Muscle of arm (tissue), 14 donors: ENCODE measurements at places on chromosomes 2 and 18. TPM values are rescaled to one million over a fixed set of nuclear protein-coding genes. Genes with fewer than 3 reads are reported as not detected.

The MYOM1 gene
- 623 TPM for polyA plus RNA-seq

The ERICH2 gene
- 1.7 TPM for polyA plus RNA-seq

The CNGA3 gene
- 0.57 TPM for polyA plus RNA-seq

The CYP26B1 gene
- 19.3 TPM for polyA plus RNA-seq

The SRBD1 gene
- polyA plus RNA-seq = 12.3 TPM

The IL36B gene
- polyA plus RNA-seq = not detected

The SETBP1 gene
- polyA plus RNA-seq = 21.3 TPM

The TEX44 gene
- not detected for polyA plus RNA-seq

The SLC4A5 gene
- polyA plus RNA-seq = 1.7 TPM

The CEBPZOS gene
- 43.2 TPM for polyA plus RNA-seq

GRCh38 chr2:16559278-16560067 is 106.2 kb downstream of the CYRIA start:
- no peak for DNase-seq

DNA sequence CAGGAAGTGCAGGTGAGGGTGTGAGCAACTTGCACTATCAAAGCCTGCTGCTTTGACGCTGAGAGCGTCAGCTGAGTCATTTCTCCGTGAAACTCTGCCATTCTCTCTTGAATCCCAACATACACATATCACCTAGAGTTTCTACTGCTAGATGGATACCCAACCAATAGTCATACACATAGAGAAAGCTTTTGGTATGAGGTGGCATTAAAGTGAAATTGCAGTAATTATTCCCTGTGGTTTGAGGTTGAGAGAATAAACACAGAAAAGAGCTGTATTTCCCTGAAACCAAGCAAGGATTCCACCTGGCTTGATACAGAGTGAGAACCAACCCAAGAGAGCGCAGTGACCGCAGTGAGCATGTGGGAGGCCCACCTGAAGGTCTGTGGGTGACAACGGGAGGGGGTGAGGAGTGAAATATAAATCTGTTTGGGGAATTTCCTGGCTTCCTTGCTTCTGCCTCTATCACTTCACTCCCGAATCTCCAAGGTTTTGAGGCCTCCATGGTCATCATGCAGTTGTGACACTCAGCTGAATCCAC is 28.8 kb upstream of the TMEM18 start:
- no peak for DNase-seq

- DNase-seq = no peak
These were observed 27.1 kb upstream of the LBH start for GRCh38 chr2:30204281-30204680.

GRCh38 chr2:119068154-119068725 is 90.3 kb downstream of the C1QL2 start:
- DNase-seq = no peak

GRCh38 chr18:9708434-9709303 is 568 bp downstream of the RAB31 start:
- DNase-seq = no peak

GRCh38 chr2:46296840-46297545 is at the start of gene EPAS1:
TSS of gene EPAS1 (plus strand) at chr2:46297407. CDS start at chr2:46297912, 505 bp downstream.
- DNase-seq = peak; percentile 65

- no peak for DNase-seq
These were observed 42.3 kb upstream of the FAM136A start for GRCh38 chr2:70344195-70344594.

GRCh38 chr2:86562485-86562921 is 740 bp downstream of the CHMP3 start:
- DNase-seq = no peak

DNA sequence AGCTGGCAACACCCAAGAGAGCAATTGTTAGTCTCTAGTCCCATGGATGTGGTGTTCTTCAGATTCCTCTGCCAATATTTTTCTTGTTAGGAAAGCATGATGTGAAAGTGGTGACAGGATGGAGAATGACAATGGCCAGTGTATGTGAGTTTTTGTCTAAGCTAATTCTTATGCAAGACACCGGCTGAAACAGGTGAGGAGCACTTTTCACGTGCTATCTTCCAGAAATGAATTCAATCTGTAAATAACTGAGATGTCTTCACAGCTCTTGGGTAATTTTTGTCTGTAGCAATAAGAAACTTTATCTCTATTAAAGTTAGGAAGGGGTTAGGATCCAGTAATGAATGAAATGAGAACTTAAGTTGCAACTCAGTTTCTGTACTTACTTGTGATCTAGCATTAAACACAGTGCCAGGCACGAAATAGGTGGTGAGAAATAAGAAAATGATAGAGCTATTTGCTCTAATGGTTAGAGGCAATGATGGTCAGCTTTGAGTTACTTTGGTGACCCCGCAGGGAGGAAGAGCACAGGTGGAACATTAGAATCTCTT is 676 bp upstream of the AGPS start:
- no peak for DNase-seq

GRCh38 chr18:28153485-28154065 is 23.4 kb downstream of the CDH2 start:
- no peak for DNase-seq

DNA sequence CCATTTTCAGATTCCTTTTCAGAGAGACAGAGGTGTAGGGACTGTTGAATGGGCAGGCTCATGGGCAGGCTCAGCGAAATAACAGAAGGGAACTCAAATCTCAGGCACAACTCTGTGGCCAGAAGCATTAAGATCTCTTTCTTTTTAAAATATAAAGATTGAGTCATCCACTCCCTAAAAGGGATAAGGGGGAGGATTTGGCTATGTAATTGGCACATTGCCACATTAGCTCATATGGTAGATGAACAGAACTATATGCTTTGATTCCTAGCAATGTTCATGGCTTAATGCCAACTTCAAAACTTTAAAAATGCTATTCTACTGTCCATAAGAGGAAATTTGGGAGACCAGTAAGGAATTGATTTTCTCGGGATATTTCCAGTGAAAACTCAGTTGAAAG is 53.8 kb upstream of the SLC5A7 start:
- peak; percentile 79 for DNase-seq

DNA sequence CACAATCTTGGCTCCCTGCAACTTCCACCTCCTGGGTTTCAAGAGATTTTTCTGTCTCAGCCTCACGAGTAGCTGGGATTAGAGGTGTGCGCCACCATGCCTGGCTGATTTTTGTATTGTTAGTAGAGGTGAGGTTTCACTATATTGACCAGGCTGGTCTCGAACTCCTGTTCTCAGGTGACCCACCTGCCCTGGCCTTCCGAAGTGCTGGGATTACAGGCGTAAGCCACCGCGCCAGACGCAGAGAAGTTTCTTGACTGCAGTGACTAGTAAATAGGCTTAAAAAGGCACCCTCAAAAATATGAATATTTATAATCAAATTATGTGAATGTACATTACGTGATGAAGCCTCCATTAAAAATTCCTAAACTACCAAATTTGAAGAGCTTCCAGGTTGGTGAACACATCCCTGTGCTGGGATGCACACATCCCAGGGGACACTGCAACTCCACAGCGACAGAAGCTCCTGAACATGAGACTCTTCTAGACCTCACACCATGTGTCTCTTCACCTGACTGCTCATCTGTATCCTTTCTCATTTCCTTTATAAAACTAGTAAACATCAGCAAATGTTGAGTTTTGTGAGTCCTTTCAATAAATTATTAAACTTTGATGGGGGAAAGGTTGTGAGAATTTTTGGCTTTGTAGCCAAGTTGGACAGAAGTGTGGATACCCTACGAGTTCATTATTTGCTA is 203.3 kb upstream of the SPOPL start:
- no peak for DNase-seq

GRCh38 chr2:6368281-6368680 is 497.4 kb downstream of the CMPK2 start:
- peak; percentile 38 for DNase-seq

DNA sequence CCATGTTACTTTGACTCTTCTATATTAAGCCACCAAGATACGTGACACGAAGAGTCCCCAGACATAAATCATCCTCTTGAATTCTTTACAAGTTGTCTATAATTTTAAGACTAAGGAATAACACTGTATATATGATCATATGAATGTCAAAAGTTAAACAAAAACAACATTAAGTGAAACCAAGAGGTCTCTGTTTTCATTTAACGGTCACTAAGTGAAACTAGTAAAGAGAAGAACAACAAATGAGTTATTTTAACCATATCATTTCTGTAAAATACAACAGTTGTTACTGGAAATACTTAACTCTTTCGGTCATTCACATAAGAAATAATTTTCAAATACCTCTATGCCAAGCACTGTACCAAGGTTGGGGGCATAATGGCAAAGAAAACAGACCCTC is 45.7 kb upstream of the STK17B start:
- no peak for DNase-seq

DNA sequence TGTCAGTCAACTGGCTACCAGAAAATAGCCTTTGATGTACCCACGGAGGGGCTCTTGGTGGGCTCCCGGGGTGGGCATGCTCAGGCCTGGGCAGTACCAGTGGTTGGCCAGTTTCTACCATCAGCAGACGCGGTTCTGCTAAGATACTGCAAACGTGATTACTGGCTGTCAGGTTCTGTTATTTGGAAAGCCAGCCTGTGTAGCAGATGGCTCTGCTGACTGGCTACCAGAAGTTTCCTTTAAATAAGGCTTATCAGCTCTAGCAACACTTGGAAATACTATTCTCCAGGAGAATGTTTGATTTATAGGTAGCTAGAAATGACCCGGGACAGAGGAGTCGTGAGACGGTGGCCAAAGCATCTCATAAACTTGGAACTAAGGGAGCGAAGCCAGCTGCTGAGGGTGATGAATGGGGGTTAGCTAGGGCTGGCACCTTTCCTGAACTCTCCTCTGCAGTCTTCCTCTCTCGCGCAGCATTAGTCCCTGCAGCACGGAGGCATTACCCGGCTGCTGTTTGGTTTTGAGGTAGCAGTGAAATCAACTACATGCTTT is 171.9 kb downstream of the AGAP1 start:
- no peak for DNase-seq

- no peak for DNase-seq
These were observed 50.4 kb downstream of the CYP26B1 start for GRCh38 chr2:72097276-72097675.

- DNase-seq = no peak
These were observed 123.6 kb downstream of the ZNF521 start for GRCh38 chr18:25228410-25228809.

- no peak for DNase-seq
These were observed 37.3 kb upstream of the TANK start for GRCh38 chr2:161122772-161123530.

DNA sequence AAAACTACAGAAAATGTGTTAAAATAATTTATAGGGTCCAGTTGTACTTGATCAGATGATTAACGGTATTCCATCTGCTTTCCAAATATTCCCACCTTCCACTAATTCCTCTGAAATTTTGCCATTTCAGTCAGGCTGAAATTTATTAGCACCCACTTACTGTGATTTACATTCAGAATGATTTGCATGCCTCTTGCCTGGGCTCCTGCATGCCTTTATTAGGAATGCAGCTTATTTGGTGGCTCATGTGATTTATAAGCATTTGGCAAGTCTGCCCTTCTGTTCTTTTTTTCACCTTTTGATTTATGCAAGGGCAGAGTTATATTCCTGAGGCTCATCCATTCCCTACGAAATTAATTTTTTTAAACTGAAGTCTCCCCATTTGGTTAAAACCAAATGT is 1594.5 kb upstream of the PIK3C3 start:
- no peak for DNase-seq

GRCh38 chr2:32715391-32715841 is 87.6 kb downstream of the TTC27 start:
- no peak for DNase-seq
